ENCODE measurements at places on chromosomes 3 and 15.

DNA sequence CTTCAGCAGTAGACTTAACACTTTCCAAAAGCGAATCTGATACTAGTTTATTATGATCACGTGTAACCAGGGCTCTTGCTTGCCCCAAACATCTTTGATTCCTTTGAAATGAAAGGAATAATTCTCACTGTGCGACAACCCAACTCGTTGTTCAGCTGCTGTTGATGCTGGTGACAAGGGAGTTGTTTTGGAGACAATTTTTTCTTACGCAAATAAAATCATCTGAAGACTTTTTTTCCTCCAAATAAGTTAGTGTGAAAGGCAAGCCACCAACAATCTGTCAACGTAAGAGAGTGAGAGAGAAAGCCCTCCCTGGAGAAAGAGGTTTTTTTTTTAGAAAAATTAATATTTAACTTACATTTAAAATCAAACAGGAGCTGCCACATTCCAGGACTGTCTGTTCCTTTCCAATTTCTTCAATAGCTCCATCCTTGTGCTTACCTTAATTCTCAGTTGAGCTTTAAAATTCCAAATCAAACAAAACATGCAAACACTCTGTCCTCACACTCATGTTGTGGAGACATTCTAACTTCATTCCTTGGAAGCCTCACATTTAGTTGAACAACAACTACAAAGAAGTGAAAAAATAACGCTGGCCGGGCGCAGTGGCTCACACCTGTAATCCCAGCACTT, 4.9 kb upstream of the P3H2 start:
- no peak for DNase-seq

DNA sequence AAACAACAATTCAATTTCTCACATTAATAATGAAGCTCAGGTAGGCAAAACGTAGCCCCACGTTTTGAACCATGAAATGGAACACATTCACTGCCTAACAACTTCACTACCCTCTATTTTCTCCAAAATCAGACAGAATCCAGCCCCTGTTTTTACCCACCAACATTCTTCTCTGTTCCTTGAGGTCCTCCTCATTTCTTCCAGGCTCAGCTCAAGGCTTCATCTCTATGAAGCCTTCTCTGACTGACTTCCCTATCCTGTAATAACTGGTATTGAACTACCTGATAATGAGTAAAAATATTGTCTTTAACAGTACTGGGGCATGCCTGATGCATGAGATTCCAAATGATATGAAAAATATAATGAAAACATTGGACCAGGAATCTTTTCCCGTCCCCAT, 2.2 kb downstream of the TFRC start:
- no peak for DNase-seq

DNA sequence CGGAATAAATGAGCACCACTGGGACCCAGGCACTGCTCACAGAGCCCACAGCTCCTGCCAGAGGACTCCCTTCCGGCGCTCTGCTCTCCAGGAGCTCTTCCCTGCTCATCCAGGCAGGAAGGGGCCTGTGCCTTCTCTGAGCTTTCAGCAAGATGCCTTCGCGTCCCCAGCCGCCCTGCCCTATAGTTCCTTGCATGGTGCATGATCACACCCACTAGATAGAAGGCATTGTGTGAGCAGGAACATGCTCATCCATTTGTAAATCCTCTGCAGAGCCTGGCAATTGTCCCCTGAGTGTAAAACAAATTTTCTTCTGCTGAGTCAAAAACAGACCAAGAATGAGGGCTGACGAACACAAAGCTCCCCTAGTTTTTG, 181.6 kb downstream of the MEGF11 start:
- DNase-seq, result no peak

- no peak for DNase-seq
Observed at GRCh38 chr15:56252386-56252785, 8.7 kb upstream of the RFX7 start.

DNA sequence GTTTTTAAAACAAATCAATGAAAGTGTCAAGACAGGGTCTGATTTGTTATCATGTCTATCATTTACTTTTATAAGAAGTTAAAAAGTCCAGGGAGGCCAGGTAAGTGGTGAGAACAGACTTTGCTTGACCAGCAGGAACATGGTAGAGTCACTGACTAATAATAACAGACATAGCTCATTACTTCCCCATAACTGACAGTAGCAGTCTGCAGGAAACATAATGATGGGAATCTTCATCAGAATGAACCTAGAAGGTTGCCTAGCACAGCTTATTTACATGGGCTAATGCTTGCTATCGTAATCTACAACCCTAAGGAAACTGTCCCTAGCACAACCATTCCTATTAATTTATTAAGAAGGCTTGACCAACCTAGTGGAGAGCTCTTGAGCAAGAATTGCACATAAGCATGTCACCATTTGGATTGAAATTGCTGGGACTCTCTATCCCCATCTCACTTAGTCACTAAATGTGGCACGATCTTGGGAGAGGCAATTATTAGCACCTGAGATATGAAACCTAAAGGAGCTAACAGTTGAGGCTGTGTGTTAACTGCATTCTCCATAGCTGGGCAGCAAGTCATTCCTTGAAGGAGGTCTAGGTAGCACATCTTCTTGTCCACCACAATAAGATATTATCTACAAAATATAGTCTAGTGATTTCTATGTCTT, 139.6 kb upstream of the ZBTB20 start:
- DNase-seq, result no peak

- DNase-seq, result no peak
Observed at GRCh38 chr15:47652328-47652727, 65.0 kb upstream of the SEMA6D start.

- DNase-seq, result no peak
Observed at GRCh38 chr15:60762638-60763037, 283.7 kb upstream of the ICE2 start.

DNA sequence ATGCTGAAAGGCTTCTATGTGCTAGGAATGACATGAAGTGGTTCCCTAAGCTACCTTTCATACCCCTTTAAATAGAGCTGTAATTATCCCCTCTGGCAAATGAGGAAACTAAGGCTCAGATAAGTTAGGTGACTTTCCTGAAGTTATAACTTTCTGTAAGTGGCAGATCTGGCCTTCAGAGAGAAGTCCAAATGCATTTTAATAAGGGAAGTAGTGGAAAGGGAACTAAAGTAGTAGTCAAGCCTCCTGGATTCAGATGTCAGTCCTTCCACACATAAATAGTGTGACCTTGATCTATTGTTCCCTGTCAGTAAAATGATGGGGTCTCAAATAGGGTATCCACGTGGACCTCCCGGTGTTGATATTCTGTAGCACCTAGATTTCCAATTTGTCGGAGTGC, 277.7 kb downstream of the EDEM1 start:
- no peak for DNase-seq

DNA sequence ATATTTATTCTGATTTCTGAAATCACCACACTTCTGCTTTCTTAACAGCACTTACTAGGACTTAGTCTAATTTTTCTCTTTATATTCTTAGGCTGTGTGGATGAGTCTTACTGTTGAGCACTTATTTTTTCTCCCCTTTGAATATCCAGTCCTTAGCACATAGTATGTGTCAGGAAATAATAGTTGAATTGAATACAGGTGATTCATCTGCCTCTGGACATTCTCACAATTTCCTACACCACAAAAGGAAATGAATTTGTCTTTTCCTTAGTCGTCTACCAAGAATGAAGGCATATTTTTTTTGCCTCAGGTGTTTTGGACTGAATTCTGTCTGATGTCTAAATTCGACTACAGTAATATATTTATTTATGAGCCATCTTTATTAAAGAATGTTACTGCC, 204.2 kb downstream of the GHSR start:
- DNase-seq, result no peak

- no peak for DNase-seq
Observed at GRCh38 chr3:70840106-70840870, 527.9 kb upstream of the MDFIC2 start.

GRCh38 chr3:184523825-184524615, 37.6 kb upstream of the EPHB3 start:
- DNase-seq, result no peak

DNA sequence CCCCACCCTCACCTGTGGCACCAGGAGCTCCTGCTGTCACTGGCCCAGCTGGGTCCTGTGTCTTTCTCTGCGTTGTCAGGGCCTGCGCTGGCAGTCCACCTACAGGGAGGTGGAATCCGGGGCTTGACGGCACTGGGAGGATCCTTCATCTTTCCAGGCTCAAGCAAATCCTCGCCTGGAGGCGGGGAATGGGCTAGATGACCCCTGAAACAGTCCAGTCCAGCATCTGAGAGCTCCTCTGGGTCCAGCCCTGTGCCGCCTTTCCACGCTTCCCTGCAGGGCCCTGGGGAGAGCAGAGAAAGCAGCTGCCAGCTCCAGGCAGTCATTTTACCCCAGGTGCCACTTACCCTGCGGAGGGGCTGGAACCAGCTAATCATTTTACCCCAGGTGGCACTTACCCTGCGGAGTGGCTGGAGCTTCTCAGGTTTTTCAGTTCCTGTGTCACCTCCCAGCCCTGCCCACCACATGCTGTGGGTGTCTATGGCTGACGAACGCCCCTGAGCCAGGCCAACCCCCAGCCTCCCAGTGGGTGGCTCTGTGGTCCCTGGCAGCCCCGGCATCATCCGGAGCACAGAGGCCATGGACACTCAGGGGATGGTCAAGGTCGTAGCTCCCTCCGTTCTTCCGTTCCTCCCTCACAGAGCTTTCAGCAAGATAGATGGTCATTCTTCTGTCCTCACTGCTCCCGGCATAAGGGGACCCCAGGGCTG, 17.9 kb upstream of the ADIPOQ start:
- DNase-seq, result no peak

DNA sequence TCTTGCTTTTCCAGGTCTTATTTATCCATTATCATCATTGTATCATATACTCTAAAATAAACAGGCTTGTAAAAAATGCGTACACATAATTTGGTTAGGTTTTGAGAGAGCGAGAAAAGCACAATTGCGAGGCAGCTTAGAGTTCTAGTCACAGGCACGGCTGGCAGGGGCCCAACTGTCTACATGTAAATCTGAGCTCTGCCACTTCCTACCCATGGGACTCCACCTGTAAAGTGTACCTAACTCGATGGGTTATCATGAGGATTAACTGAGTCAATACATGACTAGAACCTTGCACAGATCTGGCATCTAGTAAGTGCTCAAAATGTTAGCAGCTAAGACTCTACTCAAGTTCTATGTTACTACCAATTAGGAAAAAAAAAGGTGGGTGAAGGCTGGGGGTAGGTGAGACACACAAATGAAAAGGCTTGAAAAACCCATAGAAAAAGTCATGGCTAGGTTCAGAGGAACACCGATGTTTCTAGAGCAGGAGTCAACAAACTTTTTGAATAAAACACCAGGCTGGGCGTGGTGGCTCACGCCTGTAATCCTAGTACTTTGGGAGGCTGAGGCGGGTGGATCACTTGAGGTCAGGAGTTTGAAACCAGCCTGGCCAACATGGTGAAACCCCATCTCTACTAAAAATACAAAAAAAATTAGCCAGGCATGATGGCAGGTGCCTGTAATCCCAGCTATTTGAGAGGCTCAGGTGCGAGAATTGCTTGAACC, 36.2 kb downstream of the GLB1 start:
- peak; percentile 72 for DNase-seq

- no peak for DNase-seq
Observed at GRCh38 chr3:34212656-34213055, 414.2 kb downstream of the PDCD6IP start.

DNA sequence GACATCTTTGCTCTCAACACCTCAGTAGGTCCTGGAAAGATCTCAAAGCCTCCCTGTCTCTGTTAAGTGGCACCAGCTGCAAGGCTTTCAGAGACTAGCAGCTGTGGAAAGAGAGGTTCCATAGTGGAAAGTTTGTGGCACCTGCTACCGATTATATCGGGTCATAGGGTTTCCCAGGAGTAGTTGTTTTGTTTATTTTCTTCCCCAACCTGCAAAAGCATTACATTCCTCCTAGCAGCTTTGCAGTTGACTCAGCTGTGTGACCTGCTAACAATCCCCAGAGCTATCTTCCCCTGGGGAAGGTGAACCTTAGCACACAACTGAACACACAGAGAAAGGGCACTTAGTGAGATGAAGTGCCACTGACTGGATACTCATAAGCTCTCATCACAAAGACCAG, 598.9 kb upstream of the GRM7 start:
- no peak for DNase-seq

DNA sequence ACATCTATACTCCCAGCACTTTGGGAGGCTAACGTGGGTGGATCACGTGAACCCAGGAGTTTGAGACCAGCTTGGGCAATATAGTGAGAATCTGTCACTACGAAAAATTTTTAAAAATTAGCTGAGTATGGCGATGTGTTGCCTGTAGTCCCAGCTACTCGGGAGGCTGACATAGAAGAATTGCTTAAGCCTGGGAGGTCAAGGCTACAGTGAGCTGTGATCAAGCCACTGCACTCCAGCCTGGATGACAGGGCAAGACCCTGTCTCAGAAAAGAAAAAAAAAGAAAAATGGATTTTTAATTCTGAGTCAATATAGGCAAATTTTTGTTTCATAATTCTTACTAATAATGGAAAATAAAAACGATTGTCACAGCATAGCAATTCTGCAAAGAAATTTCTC, 13.3 kb downstream of the C3orf49 start:
- no peak for DNase-seq

DNA sequence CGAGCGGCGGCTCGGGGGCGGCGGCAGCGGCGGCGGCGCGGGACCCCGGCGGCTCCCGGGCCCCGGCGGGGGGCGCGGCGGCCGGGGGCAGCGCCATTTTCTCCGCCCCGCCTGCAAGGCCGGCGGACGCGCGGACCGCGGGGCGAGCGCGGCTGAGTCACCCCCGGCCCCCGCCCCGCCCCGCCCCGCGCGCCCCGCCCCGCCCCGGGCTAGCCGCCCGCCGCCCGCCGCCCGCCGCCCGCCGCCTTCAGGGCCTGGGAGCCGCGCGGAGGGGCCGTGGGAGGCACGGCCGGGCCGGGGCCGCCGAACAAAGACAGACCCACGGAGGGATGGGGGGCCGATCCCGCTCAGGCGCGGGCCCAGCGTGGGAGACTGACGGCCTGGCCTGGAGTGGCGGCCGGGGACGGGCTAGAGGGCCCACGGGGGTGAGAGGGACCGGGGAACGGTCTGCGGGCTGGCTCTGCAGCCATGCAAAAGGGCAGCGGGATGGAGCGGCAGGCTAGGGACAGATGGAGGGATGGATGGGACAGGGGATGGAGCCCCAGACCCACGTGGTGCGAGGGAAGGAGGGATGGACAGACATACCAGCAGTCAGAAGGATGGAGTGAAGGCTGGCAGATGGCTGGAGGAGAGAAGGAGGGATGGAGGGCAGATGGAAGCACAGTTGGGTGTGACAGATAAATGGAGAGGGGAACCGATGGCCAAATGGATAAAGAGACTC, at the start of gene EIF4E3:
Gene EIF4E3, minus strand, starts transcription at position 132 of the 721 bp plus-strand sequence. Its CDS starts 35 bp downstream, at position 97.
- DNase-seq, result peak; percentile 29

DNA sequence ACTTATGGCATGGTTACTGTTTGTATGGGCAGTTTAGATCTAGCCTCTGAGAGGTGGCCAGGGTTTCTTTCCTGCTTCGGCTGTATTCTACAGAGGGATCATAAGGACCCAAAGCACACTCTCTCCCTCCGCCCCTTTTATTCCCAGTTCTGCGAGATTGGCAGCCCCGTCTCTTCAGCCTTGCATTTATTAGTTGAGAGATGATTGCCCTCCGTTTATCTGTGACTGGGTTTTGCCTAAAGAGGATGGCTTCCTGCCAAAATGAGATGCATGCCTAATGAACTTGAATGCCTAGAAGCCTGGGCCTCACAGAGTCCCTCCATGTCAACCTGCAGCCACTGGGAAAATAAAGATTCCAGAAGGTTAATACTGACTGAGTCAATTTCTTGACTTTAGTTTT, 97.1 kb upstream of the CHL1 start:
- DNase-seq, result no peak

- no peak for DNase-seq
Observed at GRCh38 chr3:156655819-156656550, 18.4 kb upstream of the TIPARP start.

- DNase-seq, result no peak
Observed at GRCh38 chr15:71757741-71758530, 52.4 kb upstream of the NR2E3 start.
